ENCODE measurements at places on chromosomes 13 and 19.

GRCh38 chr19:50882188-50882587, 8.9 kb downstream of the KLK2 start:
- no peak for DNase-seq

- no peak for DNase-seq
Observed at GRCh38 chr19:15976836-15977689, 28.3 kb downstream of the OR10H4 start.

- DNase-seq, result no peak
Observed at GRCh38 chr13:54210397-54211049, 1181.9 kb downstream of the OLFM4 start.

DNA sequence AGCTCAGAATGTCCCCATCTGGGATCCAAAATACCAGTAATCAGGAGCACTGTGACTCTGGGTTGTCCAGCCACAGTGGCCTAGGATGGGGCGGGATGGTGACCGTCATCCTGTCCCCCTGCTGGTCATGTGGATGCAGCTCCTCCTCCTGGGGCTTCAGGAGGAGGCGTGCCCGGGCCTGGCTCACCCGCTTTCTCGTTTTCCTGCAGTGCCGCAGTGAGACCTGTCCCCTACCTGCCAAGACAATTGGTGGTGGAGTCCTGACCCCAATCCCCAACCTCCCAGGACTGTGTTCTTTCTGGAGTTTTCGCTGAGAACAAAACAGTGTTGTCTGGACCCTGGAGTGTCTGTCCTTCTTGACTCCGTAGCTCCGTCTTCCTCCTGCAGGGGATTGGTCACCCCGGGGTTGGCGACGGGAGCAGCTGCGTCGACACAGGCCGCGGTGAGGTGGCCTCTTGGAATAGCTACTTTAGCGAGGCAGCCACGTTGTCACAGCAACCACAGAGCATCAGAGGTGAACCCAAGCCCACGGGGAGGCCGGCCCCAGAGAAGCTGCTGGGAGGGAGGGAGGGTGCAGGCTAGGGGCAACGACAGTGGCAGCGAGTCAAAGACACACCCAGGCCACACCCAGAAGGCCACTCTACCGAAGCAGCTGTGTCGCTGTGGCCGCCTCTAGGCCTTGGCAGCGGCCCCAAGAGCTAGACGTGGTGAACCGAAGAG, 10.2 kb upstream of the EMC10 start:
- no peak for DNase-seq

DNA sequence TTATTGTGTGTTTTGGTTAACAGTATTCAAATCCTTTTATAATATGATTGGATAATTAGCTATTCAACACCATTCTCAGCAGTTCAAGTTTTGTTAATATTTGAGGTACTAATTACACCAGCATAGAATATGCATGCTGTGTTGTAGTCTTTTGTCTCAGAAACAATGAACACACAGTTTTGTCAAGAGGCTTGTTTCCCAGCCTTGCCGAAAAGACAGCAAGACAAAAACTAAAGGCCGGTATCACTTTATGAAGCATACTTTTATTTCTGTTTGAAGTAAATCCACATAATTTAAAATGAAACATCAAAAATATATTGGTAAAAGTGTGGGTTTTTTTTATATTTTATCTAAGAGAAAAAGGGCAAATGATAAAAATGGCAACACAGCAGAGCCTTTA, 7.5 kb downstream of the GPR180 start:
- DNase-seq, result no peak

DNA sequence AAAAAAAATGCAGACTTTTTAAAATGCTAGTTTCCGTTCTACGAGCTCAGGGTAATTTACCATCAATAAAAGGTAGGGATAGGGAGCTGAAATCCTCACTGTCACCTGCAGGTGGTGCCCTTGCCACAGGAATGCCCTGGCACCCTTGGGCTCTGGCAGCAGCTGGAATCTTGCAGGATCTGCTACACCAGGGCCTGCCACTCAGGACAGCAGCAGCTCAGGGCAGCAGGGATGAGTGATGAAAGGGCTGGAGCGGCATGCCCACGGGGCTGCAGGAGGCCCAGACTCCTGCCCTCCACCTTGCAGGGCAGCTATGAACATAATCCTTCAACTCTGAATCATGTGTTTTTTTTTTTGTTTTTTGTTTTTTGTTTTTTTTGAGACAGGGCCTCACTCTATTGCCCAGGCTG, 54.0 kb downstream of the GNG7 start:
- DNase-seq, result peak; percentile 49

GRCh38 chr19:47107202-47107952, 6.2 kb downstream of the ZC3H4 start:
- DNase-seq, result no peak

GRCh38 chr13:27919659-27919933, 204 bp upstream of the PDX1 start:
- DNase-seq, result no peak

DNA sequence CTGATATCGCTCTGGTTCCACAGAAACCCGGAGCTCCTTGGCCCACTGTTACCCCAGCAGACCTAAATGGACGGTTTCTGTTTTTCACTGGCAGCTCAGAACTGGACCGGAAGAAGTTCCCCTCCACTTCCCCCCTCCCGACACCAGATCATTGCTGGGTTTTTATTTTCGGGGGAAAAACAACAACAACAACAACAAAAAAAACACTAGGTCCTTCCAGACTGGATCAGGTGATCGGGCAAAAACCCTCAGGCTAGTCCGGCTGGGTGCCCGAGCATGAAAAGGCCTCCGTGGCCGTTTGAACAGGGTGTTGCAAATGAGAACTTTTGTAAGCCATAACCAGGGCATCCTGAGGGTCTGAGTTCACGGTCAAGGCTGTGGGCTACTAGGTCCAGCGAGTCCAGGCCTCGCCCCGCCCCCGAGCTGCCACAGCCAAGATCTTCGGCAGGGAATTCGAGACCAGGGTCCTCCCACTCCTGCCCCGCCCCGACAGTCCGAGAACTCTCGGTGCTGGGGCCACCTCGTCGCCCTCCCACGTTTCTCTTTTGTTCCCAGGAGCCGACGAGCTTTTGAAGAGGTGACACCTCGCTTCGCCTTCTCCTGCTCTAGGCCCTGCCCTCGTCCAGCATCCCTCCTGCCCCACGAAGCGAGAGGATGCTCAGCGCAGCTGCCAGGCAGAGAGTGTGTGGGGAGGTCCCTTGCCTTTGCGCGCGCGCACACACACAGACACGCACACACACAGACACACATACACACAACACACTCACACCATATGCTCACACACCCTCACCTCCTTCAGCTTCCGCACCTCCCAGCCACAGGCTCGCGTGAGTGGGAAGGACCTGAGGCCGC, 8.8 kb downstream of the ZIC2 start:
- no peak for DNase-seq

DNA sequence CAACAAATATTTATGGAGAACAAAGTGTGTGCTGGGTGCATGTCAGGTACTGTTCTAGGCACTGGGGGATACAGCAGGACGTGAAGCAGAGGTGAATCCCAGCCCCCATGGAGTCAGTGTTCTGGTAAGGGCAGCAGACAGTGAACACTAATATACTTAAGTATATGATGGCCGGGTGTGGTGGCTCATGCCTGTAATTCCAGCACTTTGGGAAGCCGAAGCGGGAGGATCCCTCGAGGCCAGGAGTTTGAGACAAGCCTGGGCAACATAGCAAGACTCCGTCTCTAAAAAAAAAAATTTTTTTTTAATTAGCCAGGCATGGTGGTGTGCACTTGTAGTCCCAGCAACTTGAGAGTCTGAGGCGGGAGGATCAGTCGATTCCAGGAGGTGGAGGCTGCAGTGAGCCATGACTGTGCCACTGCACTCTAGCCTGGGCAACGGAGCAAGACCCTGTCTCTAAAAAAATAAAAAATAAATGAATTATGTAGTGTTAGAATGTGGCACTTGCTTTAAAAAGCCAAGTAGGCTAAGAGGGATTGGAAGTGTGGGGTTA, 22.6 kb downstream of the CHST8 start:
- no peak for DNase-seq

GRCh38 chr13:74346960-74347359, 212.8 kb upstream of the KLF12 start:
- no peak for DNase-seq

GRCh38 chr19:38149661-38150061, 74.4 kb downstream of the DPF1 start:
- DNase-seq, result no peak

DNA sequence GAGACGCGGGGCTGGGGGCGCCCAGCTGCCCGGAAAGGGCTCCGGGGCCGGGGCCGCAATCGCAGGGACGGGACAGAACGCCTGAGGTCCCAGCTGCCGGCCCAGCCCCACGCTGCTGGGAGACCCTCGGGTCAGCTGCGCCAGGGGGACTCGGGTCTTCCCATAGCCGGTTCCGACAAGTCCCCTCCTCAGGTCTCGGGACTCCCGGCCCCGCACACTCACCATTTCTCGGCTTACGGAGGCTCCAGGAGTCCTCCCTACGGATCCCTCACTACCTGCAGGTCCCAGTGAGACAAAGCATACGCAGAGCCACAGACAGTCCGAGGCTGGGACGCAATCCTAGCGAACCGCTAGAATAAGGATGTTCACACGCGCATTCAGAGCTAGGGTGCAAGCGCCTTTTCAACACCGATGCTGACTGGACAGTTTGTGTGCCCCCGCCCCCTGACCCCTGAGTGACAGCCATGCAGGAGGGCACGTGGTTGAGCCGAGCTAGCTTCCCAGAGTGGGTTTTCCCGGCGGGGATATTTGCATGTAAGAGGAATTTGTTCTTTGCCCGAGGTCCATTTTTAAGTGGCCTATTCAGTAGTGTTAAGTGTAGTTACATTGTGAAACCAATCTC, 13.6 kb downstream of the ZNF490 start:
- DNase-seq, result no peak

DNA sequence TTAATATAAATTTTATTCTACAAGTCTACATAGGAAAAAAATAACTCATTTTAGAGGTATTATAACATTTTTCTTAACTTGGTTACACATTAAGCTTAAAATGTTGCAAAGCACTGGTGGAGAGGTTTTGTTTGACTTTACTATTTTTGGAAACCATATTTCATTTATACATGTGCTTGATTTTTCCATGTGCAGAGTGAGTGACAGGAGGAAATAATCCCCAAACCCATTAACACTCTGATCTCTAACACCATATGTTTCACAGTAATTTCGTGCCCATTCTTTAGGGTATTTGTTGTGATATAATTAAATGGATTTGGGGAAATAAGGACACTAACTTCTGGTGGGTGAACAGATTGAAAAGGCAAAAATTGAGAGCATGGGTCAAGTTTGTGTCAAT, 2124.4 kb upstream of the PCDH20 start:
- DNase-seq, result no peak

DNA sequence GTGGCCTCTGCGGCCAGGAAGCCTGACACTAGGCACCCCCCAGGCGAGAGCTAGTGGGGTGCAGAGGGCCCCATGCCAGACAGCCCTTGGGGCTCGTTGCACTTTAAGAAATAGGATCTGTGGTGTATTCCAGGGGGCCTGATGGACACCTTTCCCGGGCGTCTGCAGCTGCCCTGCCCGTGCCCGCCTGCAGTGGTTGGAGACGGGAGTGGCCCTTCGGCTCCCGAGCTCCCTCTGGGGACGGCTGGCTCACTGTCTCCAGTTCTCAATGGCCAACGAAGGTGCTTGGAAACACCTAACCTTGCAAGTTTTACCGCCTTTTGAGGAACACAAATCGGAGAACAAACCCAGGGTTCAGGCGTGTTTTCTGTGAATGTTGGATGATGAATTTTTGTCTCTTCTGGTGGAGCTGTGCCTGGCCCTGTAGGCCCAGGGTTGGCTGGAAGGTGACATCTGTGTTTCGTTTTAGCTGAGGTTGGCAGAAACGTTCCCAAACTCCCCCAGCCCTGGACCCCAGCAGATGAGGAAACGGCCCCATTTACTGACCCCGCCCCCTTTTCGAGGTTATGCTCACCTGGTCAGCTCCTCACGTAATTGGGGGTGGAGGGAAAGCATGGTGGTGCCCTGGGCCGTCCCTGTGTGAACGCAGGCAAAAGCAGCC, 17.4 kb upstream of the NPAS1 start:
- DNase-seq, result no peak

DNA sequence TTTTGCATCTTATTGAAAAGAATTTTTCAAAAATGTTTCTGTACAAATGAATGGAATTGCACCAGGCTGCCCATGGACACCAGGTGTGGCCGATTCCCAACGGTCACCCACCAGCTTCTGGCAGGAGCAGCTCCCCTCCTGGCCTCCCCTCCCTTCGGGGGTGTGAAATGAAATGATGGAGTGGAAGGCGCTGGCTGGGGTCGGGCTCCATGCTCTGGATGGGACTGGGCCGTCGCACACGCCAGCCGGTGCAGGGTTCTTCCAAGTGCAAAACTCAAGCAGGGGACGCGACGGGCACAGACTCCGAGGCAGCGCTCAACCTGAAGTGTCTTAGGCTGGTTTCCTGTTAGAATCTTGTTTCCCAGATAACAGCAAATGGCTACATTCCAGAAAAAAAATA, 21.9 kb downstream of the C19orf44 start:
- DNase-seq, result no peak

DNA sequence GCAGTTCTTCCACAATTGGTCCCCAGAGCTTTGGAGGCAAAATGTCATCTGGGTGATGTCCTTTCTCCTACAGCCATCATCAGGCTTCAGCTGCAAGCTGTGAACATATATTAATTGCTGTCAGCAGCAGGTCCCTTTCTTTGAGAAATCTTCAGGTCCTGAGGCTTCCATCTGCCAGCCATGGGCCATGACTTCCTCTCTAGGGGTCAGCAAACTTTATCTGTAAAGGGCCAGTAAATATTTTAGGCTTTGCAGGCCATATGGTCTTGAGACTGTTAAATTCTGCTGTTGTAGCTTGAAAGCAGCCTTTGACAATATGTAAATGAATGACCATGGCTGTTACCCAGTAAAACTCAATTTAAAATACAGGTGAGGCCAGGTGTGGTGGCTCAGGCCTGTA, 27.1 kb downstream of the SERP2 start:
- no peak for DNase-seq

DNA sequence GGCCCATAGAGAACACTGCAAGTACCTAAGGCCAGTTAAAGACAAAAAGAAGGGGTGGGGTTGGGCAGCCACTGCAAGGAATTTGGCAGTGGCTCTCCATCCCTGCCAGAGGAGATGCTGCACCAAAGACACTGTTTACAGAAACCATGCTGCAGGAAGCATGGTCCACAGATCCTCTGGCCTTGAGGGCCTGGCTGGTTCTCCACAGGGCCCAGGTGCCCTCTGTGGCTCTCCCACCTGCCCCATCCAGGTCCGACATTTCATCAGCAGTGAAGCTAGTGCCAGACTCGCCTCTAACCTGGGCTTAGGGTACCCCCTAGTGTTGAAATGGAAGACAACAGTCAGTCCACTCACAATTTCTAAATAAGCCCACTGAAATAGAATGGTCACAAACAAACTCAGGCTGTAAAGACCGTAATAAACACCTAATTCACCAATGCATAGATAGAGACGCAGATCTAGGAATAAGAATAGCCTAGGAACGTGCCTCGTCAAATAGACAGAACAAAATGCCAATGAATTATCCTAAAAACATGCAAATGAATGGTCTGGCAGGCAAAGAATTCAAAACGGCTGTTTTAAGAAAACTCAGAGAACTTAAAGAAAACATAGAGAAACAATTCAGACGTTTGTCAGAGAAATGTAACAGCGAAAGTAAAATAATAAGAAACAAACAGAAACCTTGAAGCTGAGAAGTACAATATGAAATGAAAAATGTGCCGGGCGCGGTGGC, 23.3 kb downstream of the LYPD4 start:
- DNase-seq, result no peak

Data from stimulated activated CD8-positive, alpha-beta memory T cell treated with anti-CD3 and anti-CD28 coated beads, Interleukin-2, amount 100 ng/mL, for 1 hour (primary cell).